ENCODE measurements at places on chromosomes 1 and 21.

GRCh38 chr1:93991271-93991670 lies 82.0 kb upstream of the GCLM start:
- peak; percentile 42 for DNase-seq

DNA sequence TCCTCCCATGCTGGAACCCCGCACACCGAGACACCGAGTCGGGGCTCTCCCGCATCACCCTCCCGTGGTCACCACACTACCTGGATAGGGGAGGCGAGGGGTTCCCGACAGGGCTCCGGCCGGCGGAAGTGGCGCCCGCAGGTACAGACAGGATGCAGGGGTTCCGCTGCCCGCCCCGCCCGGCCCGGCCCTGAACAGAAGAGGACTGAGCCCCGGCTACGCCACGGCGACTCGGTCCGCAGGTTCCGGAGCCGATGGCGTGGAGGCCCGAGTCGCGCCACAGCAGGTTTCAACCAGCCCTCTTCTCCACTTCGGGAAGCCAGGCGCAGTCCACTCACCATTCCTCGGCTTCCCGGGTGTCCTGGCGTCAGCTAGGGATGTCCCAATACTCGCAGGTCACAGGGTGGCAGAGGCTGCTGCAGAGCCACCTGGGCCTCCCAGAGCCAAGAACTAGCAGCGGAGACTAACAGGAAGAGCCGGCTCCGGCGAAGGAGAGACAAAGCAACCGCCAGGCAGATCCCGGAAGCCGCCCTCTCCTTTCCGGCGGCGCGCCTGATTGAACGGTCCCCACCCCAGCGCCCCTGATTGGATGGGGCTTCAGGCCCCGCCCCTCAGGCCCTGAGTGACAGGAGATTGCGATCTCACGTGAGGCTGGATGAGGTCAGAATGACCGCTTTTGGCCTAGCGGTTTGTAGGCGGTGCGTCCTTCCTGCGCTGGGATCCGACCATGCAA lies at the start of gene ZNF669:
Gene ZNF669, minus strand, starts transcription at position 498 of the 733 bp plus-strand sequence. Its CDS starts 157 bp downstream, at position 341.
- peak; percentile 97 for DNase-seq

DNA sequence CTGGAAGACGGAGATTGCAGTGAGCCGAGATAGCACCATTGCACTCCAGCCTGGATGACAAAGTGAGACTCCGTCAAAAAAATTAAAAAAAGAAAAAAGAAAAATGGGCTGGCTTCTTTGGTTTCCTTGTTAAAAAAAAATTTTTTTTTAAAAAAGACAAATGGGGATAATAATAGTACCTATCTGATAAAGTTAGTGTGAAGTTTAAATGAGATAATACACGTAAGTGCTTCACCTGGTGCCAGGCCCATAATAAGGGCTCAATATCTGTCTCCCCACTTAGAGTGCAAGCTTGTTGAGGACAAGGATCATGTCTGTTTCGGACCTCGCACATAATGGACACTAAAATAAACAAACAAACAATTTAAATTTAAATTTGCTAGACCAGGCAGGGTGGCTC lies 30.0 kb upstream of the HTR1D start:
- no peak for DNase-seq

GRCh38 chr1:245871915-245872314 lies 635.2 kb downstream of the SMYD3 start:
- no peak for DNase-seq

DNA sequence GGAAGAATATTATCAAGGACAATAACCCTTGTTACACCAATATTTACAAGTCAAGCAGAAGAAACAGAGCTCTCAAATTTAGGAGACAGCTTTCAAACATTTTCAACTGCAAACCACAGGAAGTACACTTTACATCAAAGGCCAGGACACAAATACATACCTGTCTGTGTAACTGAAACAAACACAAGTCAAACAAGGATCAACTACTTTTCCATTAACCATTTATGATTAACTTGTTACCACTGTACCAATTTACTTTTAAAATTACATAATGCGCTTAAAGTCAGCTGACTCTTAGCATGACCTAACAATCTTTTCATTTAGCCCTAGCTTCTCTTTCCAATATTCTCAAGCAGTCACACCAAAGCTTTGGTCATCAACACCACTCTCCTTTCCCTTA lies 43.5 kb downstream of the TRIM33 start:
- no peak for DNase-seq

GRCh38 chr1:14435368-14436023 lies 163.0 kb upstream of the KAZN start:
- DNase-seq: no peak

- no peak for DNase-seq
Observed at GRCh38 chr1:178506177-178506576, 6.7 kb upstream of the TEX35 start.

DNA sequence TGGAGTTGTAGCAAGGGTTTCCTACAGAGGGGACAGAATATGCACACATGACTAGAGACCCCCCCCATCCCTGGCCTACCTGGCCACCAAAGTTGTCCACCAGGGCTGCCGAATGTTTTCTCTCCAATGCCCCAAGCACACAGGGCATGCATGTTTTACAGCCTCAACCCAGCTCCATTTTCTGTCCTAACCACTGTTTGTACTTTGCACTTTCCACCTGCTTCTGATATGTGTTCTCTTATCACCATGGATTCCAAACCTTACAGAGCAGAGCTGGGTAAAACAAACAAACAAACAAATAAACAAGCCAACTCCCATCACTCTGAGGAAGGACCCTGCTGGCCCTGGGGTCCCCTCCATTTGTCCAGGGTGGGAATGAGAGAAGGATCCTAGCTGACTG lies 27.3 kb downstream of the CLIC6 start:
- no peak for DNase-seq

DNA sequence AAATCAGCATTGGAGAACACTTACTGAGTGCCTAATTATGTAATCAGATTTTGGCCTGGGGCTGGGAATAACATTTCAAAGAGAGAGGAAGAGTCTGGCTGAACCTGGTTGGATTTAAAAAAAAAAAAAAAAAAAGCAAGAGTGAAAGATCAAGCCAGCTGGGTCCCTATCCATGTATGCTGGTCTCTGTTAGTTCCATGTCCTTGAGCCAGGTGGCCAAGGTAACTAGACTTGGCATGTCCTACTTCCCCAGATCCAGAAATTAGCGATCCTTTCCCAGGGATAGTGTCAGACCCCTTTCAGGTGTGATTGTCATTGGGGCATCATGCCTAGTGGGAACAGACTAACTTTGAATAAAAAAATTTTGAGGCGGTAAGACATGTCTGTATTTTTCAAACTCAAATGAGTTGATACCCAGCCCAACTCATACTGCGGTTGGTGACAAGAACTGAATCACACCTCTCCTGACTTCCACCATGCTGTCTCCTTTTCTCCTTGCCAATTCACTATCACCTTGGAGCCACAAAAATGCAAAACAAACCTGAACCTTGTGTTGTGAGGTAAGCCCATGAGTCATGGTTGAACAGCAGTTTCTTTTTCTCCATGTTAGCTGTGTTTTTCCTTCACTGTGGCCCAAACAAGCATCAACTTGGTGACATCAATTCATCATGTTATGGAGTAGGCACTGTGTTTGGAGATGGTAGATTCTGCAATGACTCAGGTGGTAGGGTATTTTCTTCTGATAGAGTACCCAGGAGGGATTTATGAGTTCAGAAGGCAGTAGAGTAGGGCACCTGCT lies 24.5 kb upstream of the PPP2R5A start:
- DNase-seq: no peak

DNA sequence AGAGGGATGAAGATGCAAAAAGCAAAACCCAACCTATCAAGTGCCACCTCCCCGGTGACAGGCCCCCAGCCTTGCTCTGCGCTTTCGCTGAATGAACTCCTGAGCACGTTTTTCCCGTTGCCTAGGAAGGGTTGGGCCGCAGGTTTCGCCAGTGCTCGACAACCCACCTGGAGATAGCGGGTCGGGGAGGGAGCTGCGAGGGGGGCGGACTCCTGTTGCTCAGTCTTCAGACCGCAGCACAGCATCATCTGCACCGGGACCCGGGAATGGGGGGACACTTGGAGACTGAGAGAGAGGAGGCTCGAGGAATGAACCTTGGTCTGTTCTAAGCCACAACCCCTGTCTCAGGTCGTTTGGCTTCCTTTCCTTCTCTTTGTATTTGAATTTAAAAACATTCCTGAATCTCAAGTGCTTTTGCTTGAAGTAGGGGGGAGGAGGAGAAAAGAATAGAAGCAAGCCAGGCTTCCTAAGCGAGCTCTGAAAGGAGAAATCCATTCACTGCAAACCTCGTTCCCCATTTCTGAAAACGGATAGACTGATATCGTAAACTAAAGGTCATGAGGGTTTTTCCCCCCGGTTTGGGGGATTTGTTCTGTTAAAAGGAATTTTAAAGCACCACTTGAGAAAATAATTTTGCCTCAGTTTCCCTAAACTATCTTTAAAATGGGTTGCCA lies 1.2 kb downstream of the AK5 start:
- DNase-seq: no peak

DNA sequence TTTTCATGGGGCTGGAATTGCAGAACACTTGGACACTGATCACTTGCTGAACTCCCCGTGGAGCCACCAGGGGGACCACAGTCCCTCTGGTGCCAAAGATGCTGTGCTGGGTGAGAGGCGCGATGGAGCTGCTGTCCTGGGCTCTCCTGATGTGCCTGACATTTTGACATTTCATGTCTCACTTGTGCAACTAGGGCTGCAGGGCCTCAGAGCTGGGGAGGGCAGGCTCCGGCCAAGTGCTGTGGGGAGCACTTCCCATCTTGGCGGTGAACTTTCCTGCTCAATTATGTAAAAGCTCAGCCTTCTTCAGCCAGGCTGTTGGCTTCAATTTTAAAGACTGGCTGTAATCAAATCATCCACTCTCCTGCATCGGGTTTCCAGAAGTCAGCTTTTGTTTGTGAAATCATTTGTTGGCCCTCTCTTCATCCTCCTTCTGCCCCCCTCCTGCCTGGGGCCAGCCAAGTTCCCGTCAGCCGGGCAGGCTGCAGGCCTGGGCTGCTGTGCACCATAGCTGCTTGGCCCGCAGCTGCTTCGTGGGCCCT lies 36.8 kb downstream of the KCNAB2 start:
- DNase-seq: peak; percentile 18

DNA sequence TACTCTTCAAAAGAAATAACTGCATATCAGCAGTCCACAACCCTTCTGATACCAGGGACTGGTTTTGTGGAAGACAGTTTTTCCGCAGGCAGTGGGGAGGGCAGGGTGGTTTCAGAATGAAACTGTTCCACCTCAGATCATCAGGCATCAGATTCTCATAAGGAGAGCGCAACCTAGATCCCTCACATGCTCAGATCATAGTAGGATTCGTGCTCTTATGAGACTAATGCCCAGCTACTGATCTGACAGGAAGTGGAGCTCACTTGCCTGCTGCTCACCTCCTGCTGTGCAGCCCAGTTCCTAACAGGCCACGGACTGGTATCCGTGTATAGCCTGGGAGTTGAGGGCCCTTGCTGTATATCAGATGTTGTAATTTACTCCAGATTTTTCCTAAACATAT lies 11.5 kb downstream of the RO60 start:
- no peak for DNase-seq

GRCh38 chr1:3304246-3304645 lies 150.2 kb upstream of the ARHGEF16 start:
- no peak for DNase-seq

- no peak for DNase-seq
Observed at GRCh38 chr1:7187112-7187493, 401.8 kb downstream of the CAMTA1 start.

- DNase-seq: no peak
Observed at GRCh38 chr1:116066868-116067565, 44.2 kb upstream of the MAB21L3 start.

DNA sequence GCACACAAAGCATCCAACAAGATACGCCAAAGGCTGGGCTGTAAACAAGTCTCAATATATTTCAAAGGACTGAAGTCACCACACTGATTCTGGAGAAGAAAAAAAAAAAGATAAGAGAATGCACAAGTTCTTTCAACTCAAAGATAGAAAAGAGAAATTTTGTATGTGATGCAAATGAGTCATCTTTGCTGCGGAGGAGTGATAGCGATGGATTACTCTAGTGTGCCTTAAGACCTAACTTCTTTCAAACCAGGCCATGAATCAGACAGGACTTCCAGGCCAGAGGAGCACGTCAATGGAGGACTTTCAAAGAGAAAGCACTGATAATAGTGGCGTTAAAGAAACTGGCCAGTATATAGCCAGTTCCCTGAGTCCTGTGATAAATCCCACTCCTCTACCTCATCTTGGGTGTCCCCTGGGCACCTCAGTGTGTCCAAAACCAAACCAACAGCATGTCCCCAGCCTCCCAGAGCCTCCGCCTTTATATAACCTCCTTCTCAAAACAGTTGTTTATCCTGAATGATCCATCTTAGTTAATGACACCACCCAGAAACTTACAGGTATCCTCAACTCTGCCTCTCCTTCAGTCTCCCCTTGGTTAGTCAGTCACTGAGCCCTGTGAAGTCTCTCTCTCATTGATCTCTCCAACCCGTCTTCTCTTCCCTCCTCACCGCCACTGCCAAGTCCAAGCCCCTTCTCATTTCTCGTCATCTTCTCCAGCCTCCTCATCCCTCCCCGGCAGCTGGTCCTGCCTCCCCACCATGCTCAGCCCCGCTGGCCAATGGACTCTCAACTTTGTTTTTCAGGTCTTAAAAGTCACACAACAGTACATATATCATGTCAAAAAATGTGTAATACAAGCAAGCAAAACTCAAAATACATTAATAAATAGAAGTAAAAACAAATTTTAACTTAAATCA lies 47.2 kb upstream of the IFFO2 start:
- DNase-seq: no peak

GRCh38 chr1:161402446-161402845 lies 34.8 kb upstream of the CFAP126 start:
- no peak for DNase-seq

Measured in HL-60 (cell line).